ENCODE measurements at places on chromosomes 12 and 14. TPM values are rescaled to one million over a fixed set of nuclear protein-coding genes. Genes with fewer than 3 reads are reported as not detected.

The CPNE6 gene
- 0.05 TPM for polyA plus RNA-seq

The SART3 gene
- 16.0 TPM for polyA plus RNA-seq

The TAS2R13 gene
- not detected for polyA plus RNA-seq

The OR4K1 gene
- polyA plus RNA-seq, result not detected

The STAT6 gene
- 52.2 TPM for polyA plus RNA-seq

The SMARCC2 gene
- 40.5 TPM for polyA plus RNA-seq

The COPS7A gene
- polyA plus RNA-seq, result 98.4 TPM

The OLR1 gene
- not detected for polyA plus RNA-seq

The FLRT2 gene
- 2.4 TPM for polyA plus RNA-seq

The DERA gene
- polyA plus RNA-seq, result 13.1 TPM

The PDE3A gene
- 0.91 TPM for polyA plus RNA-seq

The TAS2R10 gene
- 0.14 TPM for polyA plus RNA-seq

The SMARCD1 gene
- polyA plus RNA-seq, result 130 TPM

The PTPRR gene
- polyA plus RNA-seq, result 0.35 TPM

The EXOC5 gene
- polyA plus RNA-seq, result 23.0 TPM

The C12orf60 gene
- polyA plus RNA-seq, result 1.2 TPM

The PGF gene
- polyA plus RNA-seq, result 2.1 TPM

The RPS6KL1 gene
- 9.4 TPM for polyA plus RNA-seq

The CCDC197 gene
- not detected for polyA plus RNA-seq

The PTCSC3 gene
- polyA plus RNA-seq, result not detected

The KANSL2 gene
- 48.3 TPM for polyA plus RNA-seq

The FITM1 gene
- 0.80 TPM for polyA plus RNA-seq

The KLHL33 gene
- 0.17 TPM for polyA plus RNA-seq

The DCAF11 gene
- polyA plus RNA-seq, result 60.4 TPM

The EMC9 gene
- 47.2 TPM for polyA plus RNA-seq

The CCDC196 gene
- polyA plus RNA-seq, result not detected

The CDCA3 gene
- polyA plus RNA-seq, result 77.0 TPM

The GCN1 gene
- 73.1 TPM for polyA plus RNA-seq

The KCNA1 gene
- 0.19 TPM for polyA plus RNA-seq

The NEDD8 gene
- 196 TPM for polyA plus RNA-seq

The PTPN11 gene
- polyA plus RNA-seq, result 28.3 TPM

The REP15 gene
- 0.06 TPM for polyA plus RNA-seq

The TAS2R46 gene
- polyA plus RNA-seq, result 0.14 TPM

The CCDC177 gene
- polyA plus RNA-seq, result 1.4 TPM

The ACRBP gene
- 5.2 TPM for polyA plus RNA-seq

The NUAK1 gene
- polyA plus RNA-seq, result 6.7 TPM

The APEX1 gene
- polyA plus RNA-seq, result 700 TPM

The HOXC9 gene
- polyA plus RNA-seq, result not detected

The ADSS1 gene
- 9.4 TPM for polyA plus RNA-seq

The STXBP6 gene
- 9.4 TPM for polyA plus RNA-seq

The RNASE2 gene
- polyA plus RNA-seq, result not detected

The ATN1 gene
- polyA plus RNA-seq, result 20.6 TPM

The LEMD3 gene
- polyA plus RNA-seq, result 5.8 TPM

The SLCO1B3 gene
- polyA plus RNA-seq, result not detected

The ADAM21 gene
- polyA plus RNA-seq, result 0.09 TPM

The TAS2R20 gene
- polyA plus RNA-seq, result 0.57 TPM

The FAM181A gene
- not detected for polyA plus RNA-seq

The KRT74 gene
- not detected for polyA plus RNA-seq

The LMO3 gene
- polyA plus RNA-seq, result 4.6 TPM

The PLEKHA5 gene
- 17.2 TPM for polyA plus RNA-seq

The RNF10 gene
- polyA plus RNA-seq, result 71.6 TPM

The GYS2 gene
- polyA plus RNA-seq, result not detected

The SPIC gene
- polyA plus RNA-seq, result not detected

The WDHD1 gene
- 10.5 TPM for polyA plus RNA-seq

Data from H1 (cell line).